ENCODE measurements at places on chromosomes 4 and X.

DNA sequence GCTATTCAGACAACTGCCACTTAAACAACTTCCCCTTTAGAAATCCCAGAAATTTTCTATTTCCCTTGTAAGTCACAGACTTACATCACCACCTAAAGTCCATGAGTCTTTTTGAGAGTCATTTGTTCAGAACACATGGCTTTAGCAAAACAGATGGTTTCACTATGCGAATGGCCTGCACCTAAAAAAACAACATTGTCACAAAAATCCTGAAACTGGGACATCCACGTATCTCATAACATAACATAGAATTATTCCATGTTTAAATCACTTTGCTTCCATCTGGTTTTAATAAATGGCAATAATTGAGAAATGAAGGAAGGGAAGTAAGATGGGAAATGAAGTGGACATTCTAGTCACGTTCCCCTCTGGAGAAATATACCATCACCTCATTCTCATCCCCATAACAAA lies 155.3 kb upstream of the EDNRA start:
- no peak for DNase-seq

- no peak for DNase-seq
Measured at GRCh38 chr4:21979196-21979595, 30.6 kb upstream of the KCNIP4 start.

DNA sequence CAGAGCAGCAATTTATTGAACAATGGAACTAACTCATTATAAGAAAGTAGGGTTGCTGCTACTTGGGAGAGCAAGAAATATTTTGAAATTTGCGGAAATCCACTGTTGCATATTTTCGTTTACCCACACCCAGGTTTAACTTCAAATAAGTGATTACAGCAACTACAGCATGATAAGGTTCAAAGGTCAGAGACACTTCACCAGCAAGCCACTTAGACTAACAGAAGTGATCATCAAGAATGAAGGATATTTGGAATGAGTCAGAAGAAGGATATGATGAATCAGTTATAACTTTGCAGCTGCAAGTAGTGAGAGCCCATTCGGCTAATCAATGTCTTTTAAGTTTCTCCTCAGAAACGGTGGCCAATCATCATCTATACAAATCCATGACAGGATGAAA lies 199.3 kb downstream of the TMA16 start:
- DNase-seq, result no peak

- DNase-seq, result no peak
Measured at GRCh38 chrX:118338930-118339329, 7.0 kb upstream of the WDR44 start.

- DNase-seq, result no peak
Measured at GRCh38 chrX:119753001-119753400, 5.4 kb upstream of the SOWAHD start.

- DNase-seq, result no peak
Measured at GRCh38 chrX:120677004-120677652, 47.3 kb upstream of the C1GALT1C1 start.

- no peak for DNase-seq
Measured at GRCh38 chrX:4179031-4179430, 465.6 kb upstream of the PRKX start.

DNA sequence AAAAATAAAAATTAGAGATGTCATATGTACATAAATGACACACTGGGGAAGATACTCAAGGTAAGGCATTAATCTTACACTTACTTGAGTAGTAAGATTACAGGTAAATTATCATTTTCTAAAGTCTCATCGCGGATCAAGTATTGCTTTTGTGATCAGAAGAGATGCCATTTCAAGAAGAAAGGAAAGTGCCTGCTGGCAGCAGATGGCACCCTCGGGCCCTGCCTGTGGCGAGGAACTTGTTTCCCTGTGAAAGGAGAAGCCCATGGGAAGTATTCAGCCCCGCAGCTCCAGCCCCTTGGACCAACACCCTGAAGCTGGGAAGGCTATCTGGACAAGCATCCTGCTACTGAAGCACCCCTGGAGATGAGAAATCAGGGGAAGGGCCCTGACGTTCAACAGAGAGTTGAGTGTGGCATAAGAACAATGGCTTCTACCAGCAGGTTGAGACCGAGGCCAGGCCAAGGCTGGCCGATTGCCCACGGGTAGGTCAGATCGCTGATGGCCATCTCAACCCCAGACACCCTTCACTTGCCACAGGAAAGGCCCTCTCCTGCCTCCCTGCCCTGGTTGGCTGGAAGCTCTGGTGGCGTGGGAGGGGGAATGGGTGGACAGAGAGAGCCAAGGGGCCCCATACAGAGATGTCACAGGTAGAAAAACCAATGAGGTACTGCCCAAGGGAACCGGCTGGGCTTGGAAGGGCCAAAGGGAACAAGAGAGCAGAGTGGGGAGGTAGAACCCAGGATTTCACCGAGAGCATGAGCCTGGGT lies 18.8 kb upstream of the MXD4 start:
- DNase-seq, result no peak

DNA sequence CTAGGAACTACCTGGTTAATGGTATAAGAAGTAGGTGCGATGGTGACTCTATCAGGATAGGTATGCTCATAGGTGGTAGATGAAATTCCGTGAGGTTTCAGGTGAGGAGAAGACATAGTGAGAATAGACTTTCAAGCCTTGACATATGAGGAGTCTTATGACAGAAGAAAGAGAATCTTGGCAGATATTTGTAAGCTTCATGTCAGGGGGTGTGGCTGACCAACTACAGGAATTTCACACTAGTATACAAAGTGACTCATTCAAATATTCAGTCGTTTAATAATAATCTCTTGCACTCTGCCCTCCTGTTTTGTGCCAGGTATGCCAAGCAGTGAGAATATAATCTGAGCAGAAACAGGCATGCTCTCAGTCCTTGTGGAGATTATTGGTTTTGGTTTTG lies 22.8 kb downstream of the PACRGL start:
- no peak for DNase-seq

- no peak for DNase-seq
Measured at GRCh38 chrX:127305013-127305412, 485.5 kb downstream of the PRR32 start.

DNA sequence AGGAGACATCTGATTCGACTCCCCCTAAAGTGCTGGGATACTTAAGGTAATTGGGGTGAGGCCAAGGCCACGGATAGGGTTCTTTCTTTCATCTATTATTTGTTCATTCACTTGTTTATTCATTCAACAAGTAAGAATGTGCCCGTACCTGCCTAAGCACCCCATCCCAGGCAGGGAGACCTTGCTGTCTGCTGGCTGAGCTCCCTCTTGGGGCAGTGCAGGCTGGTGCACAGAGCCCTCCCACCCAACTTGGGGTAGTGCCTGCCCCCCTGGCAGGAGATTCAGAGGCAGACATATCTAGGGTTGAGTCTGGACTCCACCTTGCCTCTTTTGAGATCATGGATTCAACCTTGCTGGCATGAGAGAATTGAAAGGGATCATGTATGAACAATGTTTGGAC lies 95.7 kb downstream of the DRD5 start:
- no peak for DNase-seq

DNA sequence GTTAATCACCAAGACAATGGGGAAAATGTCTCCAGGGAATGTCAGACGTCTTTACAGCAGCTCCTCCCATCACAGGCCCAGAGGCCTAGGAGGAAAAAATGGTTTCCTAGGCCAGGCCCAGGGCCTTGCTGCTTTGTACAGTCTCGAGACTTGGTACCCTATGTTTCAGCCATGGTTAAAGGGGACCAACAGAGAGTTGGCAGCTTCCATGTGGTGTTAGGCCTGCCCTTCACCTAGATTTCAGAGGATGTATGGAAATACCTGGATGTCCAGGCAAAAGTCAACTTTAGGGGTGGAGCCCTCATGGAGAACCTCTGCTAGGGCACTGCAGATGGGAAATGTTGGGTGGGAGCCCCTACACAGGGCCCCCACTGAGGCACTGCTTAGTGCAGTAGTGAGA lies 38.5 kb downstream of the ABCG2 start:
- no peak for DNase-seq

Data from ascending aorta (tissue), 2 donors.